ENCODE measurements at places on chromosomes 5 and 9.

DNA sequence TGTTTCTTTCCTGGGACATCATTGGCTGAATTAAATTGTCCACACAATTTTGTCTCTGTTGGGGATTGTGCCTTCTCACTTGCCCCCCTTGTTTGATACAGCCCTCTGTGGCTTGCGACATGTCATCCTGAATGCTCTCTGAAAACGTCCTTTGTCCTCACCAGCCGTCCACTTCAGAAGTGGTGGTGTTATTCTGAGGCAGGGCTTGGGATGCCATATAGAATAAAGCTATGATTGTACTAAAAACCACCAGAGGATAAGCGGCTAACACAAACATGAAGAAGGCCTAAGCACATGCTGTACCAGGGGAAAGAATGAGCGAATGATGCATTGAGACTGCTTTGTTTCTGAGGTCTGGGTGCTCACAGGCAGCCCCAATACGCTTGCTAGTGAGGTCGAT lies 3.5 kb upstream of the SNX30 start:
- no peak for DNase-seq

- DNase-seq: no peak
These were observed 29.6 kb upstream of the SLC9A3 start for GRCh38 chr5:553874-554273.

DNA sequence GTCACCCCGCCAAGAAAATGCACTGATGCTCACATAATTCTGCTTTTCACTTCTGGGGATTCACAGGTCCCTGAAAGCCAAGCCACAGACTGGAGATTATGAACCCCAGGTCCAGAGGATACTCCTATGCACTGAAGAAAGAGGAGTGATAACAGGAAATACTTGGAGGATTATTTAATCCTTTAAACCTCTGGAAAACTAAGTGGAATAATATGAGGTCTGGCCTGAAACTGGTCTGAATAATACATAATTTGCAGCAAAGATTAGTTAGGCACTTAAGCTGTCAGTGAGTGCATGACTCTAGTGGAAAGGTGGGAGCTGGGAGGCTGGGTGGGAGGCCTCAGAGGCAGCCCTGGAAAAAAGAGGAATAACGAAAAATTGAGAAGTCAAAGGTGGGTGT lies 45.7 kb downstream of the MARCHF3 start:
- DNase-seq: no peak

GRCh38 chr5:35266276-35266675 lies 36.0 kb upstream of the PRLR start:
- DNase-seq: no peak

DNA sequence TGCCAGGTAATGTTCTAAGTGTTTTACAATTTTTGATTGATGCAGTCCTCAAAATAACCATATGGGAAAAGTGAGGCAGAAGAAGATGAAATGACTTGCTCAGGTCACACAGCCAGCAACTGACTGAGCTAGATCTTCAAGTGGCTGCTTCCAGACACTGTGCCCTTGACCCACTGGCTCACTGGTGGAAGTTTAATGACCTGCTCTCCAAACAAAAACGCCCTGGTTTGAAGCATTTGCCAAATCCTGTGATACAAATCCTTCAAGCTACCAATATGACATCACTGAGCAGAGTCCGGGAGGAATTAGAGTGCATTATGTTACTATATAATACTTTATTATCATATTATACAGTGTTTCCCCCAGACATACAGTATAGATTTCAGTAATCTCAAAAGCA lies 459.4 kb downstream of the GADD45G start:
- no peak for DNase-seq

- DNase-seq: no peak
These were observed 10.8 kb upstream of the ADRA1B start for GRCh38 chr5:159905496-159905895.

Data from cortex of kidney (tissue), 1 donor.